ENCODE measurements at places on chromosomes 16 and 17.

GRCh38 chr16:13791095-13791494, 128.9 kb upstream of the ERCC4 start:
- DNase-seq = no peak
- H3K4me1 ChIP-seq = no peaks in the 10 kb centered on the region
- no peaks in the 10 kb centered on the region for H3K27me3 ChIP-seq
- H3K36me3 ChIP-seq = no peaks in the 10 kb centered on the region
- H3K27ac ChIP-seq = no peak overlapping the region

- no peaks in the 10 kb centered on the region for H3K36me3 ChIP-seq
- H3K27me3 ChIP-seq = no peaks in the 10 kb centered on the region
- no peaks in the 10 kb centered on the region for H3K4me1 ChIP-seq
- no peak overlapping the region for H3K27ac ChIP-seq
Measured at GRCh38 chr17:14605267-14605599, 304.4 kb downstream of the HS3ST3B1 start.

DNA sequence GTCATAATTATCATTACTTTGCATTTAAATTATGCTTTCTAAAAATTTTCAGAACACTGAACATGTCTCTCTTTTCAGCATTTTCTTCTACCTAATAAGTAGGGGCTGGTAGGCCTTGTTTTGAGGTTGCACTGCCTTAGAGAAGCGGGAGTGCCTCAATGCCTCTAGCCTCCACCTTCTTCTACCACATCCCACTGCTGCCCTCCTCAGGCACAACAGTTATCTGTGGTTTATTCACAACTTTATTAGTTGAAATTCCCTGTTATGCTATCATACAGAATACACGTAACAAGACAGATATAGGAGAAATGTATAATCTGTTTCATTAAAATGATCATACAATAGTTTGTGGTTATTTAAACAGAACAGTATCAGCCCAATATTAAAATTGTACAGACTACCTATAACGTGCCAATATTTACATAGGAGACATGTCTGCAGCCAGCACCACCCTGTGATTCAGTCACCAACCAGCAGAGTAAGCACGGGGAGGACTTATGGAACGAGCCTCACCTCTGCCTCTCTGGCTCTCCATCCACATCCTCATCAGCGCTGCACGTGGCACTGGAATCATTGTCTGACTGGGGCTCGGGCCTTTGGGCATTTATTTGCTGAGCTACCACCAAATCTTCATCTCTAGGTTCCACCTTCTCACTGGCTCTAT, 101.2 kb downstream of the TTC19 start:
- no peak overlapping the region for H3K4me3 ChIP-seq
- H3K27ac ChIP-seq = no peak overlapping the region
- H3K27me3 ChIP-seq = no peaks in the 10 kb centered on the region
- no peaks in the 10 kb centered on the region for H3K36me3 ChIP-seq

DNA sequence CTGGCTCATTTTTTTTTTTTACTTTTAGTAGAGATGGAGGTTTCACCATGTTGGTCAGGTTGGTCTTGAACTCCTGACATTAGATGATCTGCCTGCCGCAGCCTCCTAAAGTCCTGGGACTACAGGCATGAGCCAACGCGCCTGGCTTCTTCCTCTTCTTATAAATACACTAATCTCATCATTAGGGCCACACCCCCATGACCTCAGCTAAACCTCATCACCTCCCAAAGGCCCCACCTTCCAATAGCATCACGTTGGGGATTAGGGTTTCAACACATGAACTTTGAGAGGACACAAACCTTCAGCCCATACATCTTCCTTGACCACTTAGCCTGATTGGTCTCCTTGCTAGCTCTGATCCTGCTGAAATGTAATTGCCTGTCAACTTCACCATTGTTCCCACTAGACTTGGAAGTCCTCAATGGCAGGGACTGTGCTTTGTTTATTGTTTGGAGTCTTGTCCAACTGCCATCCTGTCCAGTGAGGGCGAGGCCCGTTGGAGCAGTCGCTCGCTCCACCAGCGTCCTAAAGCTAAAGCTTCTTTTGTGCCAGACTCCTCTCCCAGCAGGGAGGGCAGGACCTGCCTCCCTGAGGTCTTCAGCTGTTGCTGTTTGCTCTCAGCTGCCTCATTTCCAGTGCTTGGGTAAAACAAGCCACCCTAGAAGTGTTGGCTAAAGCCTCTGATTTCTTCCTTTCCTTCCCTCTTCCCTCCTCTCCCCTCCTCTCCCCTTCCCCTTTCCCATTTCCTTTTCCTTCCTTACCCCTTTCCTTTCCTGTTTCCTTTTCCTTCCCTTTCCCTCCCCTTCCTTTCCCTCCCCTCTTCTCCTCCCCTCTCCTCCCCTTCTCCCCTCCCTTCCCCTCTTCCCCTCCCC, 85.3 kb downstream of the HAPSTR1 start:
- no peak overlapping the region for H3K4me3 ChIP-seq
- DNase-seq = no peak
- no peaks in the 10 kb centered on the region for H3K36me3 ChIP-seq
- no peaks in the 10 kb centered on the region for H3K27me3 ChIP-seq
- no peaks in the 10 kb centered on the region for H3K4me1 ChIP-seq
- no peak overlapping the region for H3K27ac ChIP-seq

DNA sequence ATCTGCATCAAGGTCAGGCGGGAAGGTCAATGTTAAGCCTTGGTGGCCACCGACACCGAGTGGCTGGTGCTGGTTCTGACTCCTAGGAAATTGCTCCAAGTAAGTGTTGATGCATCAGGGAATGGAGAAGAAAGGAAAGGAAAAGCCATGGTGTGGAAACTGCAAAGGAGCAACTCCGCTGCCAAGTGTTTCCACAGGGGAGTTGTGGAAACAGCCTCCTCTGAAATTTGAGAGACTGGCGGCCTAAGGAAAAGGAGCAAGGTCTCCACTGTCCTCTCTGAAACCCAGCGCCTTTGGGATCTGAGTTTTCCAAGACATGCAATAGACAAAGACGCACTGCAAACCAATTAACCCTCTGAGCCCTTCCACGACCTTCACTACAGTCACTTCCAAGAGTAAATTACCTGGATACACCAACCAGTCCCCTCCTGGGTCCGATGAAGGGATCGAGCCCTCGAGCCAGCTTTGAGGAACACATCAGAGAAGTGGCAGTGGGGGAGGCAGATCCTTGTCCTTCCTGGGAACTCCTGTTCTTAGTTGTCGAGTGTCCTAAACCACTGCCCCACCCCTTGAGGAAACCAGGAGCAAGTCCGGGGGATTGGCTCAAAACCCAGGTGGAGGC, 51.1 kb downstream of the SRL start:
- no peak overlapping the region for H3K4me3 ChIP-seq
- no peaks in the 10 kb centered on the region for H3K4me1 ChIP-seq
- no peaks in the 10 kb centered on the region for H3K36me3 ChIP-seq
- no peak overlapping the region for H3K27ac ChIP-seq
- H3K27me3 ChIP-seq = no peaks in the 10 kb centered on the region

DNA sequence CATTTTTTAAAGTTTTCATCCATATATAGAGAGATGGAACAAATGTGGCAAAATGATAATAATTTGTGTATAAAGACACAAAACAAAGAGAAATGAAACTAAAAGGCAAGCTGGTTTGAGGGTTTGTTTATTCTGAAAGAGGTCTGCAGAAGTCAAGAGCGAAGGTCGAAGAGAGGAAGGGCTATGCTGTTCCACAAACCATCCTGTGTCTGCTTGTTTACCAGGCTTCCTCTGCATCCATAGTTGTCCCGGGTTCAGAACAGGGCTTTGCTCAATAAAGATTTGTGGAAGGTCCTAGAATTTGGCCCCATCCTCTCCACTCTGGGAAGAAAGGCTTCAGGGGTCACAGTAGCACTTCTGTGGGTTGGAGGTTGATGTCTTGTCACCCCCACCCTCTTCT, 2.4 kb upstream of the MARVELD3 start:
- no peaks in the 10 kb centered on the region for H3K36me3 ChIP-seq
- H3K27me3 ChIP-seq = peaks cover 3% of the 10 kb centered on the region
- H3K27ac ChIP-seq = no peak overlapping the region

GRCh38 chr17:83135692-83136091, 56.3 kb downstream of the METRNL start:
- H3K27ac ChIP-seq = no peak overlapping the region
- no peaks in the 10 kb centered on the region for H3K36me3 ChIP-seq
- H3K27me3 ChIP-seq = no peaks in the 10 kb centered on the region
- no peak for DNase-seq
- H3K4me1 ChIP-seq = no peaks in the 10 kb centered on the region
- no peak overlapping the region for H3K4me3 ChIP-seq

- no peaks in the 10 kb centered on the region for H3K27me3 ChIP-seq
- peaks cover 6% of the 10 kb centered on the region for H3K36me3 ChIP-seq
- peaks cover 83% of the 10 kb centered on the region for H3K4me1 ChIP-seq
- no peak for DNase-seq
Measured at GRCh38 chr17:17061516-17061915, 19.3 kb downstream of the MPRIP start.

GRCh38 chr16:12750554-12750918, 53.2 kb downstream of the CPPED1 start:
- H3K27me3 ChIP-seq = no peaks in the 10 kb centered on the region
- no peaks in the 10 kb centered on the region for H3K36me3 ChIP-seq
- H3K27ac ChIP-seq = no peak overlapping the region
- DNase-seq = no peak

- no peak overlapping the region for H3K27ac ChIP-seq
- no peaks in the 10 kb centered on the region for H3K36me3 ChIP-seq
- no peak for DNase-seq
Measured at GRCh38 chr16:86768228-86768791, 190.0 kb downstream of the FOXL1 start.

DNA sequence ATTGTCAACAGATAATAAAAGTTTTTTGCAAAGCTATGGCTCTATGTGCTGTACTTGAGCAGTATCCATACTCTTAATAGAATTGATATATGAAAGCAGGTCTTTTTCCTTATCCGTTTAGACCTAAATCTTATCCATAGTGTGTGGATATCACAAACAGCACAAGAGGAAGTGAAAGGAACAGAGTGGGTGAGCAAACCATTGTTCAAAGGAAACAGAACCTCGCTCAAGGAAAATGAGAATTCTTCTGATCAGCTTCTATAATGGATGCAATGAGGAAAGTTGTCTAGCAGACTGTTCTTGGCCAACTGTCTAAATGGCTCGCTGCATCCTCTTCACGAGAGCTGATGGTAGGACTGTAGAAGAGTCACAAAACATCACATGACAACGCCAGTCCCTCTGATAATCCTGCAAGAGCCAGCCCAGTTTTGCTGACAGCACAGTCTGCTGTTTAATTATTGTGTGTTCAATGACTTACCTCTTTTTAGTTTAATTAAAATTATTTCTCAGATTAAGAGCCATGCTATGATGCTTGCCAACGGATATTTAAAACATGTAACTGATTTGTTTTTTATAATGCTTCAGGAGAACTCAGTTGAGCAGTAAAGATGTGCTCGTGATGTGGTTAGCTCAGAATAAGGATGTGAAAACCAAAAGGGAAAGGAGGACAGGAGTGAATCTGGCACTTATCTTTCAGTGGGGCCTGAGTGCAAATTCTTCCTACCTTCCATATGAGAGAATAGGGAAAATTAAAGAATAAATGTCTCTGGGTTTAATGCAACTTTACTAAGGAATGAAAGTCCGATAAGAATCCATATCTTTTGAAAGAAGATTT, 38.5 kb downstream of the WWOX start:
- no peaks in the 10 kb centered on the region for H3K36me3 ChIP-seq
- no peak for DNase-seq
- H3K4me3 ChIP-seq = no peak overlapping the region
- no peak overlapping the region for H3K27ac ChIP-seq
- peaks cover 7% of the 10 kb centered on the region for H3K4me1 ChIP-seq
- H3K27me3 ChIP-seq = no peaks in the 10 kb centered on the region

GRCh38 chr16:88645455-88645854, 5.4 kb downstream of the CYBA start:
- no peak for DNase-seq
- H3K27ac ChIP-seq = no peak overlapping the region
- no peak overlapping the region for H3K4me3 ChIP-seq

DNA sequence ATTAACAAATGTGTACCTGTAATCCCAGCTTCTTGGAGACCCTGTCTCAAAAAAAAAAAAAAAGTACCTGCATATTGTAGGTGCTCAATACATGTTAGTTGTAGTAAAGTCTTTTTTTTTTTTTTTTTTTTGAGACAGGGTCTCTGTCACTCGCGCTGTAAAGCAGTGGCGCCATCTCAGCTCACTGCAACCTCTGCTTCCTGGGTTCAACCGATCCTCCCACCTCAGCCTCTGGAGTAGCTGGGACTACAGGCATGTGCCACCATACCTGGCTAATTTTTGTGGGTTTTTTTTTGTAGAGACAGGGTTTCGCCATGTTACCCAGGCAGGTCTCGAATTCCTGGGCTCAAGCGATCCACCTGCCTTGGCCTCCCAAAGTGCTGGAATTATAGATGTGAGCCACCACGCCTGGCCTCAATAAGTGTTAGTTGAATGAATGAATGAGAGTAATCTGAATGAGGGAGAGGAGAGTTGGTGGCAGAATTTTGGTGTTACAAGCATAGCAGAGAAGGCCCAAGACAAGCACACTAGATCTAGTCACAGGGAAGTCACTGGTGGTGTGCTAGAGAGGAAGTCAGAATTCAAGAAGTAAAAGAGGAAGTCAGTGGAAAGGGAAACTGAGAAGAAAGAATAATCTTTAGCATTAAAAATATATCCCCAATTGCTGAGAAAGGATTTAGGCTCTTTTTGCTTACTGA, 9.4 kb upstream of the MYL4 start:
- peaks cover 13% of the 10 kb centered on the region for H3K4me1 ChIP-seq
- H3K4me3 ChIP-seq = no peak overlapping the region
- no peaks in the 10 kb centered on the region for H3K27me3 ChIP-seq
- H3K27ac ChIP-seq = no peak overlapping the region

GRCh38 chr17:40326832-40327199, 17.8 kb downstream of the RARA start:
- peak overlapping the region; percentile 96 for H3K27ac ChIP-seq
- no peak for DNase-seq
- H3K4me3 ChIP-seq = no peak overlapping the region
- peaks cover 100% of the 10 kb centered on the region for H3K4me1 ChIP-seq

GRCh38 chr17:49987290-49987585, 7.8 kb downstream of the DLX3 start:
- H3K4me3 ChIP-seq = no peak overlapping the region
- H3K27ac ChIP-seq = no peak overlapping the region
- no peaks in the 10 kb centered on the region for H3K36me3 ChIP-seq

DNA sequence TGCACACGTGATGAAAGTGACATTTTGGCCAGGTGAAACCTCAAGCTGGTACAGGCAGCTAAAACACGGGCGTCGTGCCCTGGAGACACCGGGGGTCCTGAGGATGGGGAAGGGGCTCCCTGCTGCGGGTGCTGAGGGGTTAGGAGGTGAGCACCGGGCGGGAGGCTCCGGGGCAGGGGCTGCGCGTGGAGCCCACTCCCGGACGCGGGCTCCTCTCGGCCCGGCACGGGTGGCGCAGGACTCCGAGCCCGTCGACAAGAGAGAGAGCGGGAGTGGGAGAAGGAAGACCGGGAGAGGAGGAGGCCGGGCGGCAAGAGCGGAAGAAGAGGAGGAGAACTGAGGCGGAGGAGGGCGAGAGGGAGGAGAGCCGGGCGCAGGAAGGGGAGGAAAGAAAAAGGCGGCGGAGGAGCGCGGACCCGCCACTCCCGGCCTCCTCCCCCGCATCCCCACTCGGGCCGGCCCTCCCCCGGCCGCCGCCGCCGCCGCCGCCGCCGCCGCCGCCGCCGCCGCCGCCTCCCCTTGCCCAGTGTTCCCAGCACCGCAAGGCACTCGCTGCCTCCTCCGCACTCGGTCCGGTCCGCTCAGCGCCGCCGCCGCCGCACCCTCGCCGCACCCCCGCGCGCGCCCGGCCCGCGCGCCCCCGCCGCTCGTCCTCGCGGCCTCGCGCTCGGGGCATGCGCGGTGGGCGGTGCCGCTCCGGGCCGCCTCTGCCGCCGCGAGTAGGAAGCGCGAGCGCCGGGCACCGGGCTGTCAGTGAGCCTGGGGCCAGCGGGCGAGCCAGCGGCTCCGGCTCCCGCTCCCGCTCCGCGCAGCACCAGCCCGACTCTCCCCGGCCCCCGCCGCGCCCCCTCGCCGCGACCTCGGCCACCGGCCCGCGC, at the start of gene PRKCA:
Gene PRKCA, plus strand, starts transcription at position 750 of the 878 bp plus-strand sequence.
- H3K27me3 ChIP-seq = no peaks in the 10 kb centered on the region
- H3K36me3 ChIP-seq = no peaks in the 10 kb centered on the region
- H3K4me1 ChIP-seq = peaks cover 39% of the 10 kb centered on the region
- peak within 1 kb of the TSS; percentile 93 for H3K4me3 ChIP-seq
